Hematopoietic multipotent progenitor cell treated with erythropoietin and hydrocortisone succinate and interleukin-3 and kit ligand, for 15 days (in vitro differentiated cells): ENCODE measurements at places on chromosomes 3 and 15.

DNA sequence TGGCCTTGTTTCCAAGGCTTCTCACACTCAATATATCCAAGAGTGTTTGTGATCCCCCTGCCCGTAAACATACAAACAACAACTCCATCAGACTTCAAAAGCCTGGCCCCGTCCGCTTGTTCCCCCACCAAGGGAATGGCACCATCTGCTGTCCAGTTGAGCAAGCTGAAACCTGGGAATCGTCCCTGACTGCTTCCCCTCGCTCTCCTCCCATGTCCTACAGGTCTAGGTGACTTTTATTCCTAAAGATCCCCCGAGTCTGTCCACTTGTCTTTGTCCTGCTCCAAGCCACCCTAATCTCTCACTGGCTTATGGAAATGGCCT is 27.9 kb upstream of the FAM174B start:
- no peak for DNase-seq

DNA sequence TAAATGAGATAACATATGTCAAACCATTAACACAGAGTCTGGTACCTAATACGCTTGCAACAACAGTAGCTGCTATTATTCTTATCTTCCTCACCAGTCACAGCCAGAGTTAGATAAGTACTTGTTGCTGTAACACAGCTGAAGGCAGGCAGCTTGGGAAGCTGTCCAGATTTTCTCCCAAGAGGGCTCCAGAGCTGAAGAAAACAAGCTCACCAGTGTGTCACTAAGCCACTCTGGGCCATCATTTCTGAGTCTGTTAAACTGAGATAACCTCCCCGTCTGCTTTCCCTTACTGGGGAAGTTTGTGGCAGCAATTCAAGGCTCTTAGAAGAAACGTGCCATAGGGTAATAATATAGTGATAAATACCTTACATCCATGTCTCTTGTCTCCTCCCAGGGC is 226.3 kb downstream of the TAFA4 start:
- no peak for DNase-seq

GRCh38 chr15:66029650-66030049 is 160.4 kb downstream of the RAB11A start:
- DNase-seq, result no peak

DNA sequence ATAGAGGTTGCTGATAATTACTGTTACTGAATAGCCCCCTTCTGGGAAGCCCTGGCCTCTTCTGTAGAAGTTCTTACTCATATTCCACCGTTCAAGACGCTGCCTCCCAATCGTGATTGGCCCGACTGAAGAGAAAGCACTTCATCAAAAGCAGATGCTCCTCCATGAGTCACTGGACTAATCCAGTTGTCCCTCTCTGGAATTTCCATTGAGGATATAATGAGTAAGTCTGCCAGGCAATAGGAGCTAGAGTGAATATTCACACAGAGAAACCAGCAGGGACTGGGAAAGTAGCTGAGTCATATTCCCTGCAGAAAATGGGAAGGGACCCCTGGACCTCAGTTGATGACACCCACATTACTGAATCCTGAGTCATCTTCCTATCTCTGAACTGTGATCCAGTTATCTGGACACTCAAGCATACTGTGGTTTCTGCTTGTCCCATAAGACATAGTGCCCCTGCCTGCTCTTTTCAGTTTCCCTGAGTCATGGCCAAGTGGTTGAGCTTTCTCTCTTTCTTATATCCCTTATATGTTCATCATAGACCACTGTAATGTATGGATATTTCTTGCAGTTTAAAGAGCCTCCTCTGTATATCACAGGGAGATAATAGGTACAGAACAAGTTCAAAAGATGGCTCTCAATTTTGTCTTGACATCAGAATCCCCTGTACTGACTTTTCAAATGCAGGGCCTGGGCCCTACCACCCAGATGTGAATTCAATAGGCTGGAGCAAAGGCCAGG is 151.2 kb upstream of the CDIN1 start:
- DNase-seq, result no peak

DNA sequence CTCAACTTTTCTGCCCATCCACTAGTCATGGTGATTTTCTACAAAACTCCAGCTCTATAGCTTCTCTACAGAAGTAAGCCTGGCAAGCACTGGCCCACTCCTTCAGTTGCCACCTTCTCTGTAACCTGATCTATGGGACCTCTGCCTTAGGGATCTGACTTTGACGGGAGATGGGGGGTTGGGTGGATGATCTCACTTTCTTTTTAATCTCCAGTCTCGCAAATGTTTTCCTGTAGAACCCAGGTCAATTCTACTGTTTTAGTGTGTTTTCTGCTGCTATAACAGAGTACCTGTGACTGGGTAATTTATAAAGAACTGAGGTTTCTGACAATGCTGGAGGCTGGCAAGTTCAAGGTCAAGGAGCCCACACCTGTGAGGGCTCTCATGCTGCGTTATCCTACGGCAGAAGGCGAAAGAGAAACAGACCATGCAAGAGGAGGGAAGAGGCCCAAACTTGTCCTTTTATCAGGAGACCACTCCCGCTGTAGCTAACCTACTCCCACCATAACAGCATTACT is 189.9 kb upstream of the THRB start:
- DNase-seq, result no peak

GRCh38 chr15:63922261-63922904 is 88.6 kb upstream of the HERC1 start:
- DNase-seq, result no peak

DNA sequence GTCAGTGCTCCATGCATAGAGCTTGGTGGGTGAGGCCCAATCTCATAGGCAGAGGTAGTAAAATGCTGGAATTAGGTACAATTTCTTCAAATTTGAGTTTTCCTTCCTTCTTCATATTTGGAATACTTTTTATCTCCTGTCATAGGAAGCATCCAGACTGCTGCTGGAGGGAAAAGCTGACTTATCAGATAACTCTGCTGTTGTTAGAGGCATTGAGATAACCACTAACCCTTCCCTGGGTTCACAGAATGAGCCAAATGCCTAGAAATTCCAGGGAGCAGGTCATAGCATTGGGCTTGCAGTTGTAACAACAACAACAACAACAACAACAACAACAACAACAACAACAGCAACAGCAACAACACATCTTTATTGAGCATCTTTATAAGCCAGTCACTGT is 332.7 kb downstream of the PDCD6IP start:
- no peak for DNase-seq

DNA sequence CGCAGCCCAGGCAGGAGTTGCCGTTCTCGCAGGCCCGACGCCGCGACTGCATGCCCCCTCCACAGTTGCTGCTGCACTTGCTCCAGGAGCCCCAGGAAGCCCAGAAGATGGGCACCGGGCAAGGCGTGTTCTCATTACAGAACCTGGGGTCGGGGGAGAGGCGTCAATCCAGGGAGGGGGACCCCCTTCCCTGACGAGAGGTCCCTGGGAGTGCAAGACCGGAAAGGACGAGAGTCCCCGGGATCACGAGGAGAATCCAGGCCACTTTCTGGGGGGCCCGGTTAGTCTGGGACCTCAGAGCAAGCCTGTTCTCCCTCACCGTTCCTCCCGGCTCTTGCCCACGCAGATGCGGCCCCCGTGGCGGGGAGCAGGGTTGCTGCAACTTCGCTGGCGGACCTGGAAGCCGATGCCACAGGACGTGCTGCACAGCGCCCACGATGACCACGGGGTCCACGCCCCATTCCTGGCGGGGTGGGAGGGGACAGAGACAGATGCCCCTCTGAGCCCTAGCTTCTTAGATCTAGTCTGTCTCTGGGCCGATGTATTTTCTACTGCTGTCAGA is 113.9 kb downstream of the SEMA5B start:
- no peak for DNase-seq

DNA sequence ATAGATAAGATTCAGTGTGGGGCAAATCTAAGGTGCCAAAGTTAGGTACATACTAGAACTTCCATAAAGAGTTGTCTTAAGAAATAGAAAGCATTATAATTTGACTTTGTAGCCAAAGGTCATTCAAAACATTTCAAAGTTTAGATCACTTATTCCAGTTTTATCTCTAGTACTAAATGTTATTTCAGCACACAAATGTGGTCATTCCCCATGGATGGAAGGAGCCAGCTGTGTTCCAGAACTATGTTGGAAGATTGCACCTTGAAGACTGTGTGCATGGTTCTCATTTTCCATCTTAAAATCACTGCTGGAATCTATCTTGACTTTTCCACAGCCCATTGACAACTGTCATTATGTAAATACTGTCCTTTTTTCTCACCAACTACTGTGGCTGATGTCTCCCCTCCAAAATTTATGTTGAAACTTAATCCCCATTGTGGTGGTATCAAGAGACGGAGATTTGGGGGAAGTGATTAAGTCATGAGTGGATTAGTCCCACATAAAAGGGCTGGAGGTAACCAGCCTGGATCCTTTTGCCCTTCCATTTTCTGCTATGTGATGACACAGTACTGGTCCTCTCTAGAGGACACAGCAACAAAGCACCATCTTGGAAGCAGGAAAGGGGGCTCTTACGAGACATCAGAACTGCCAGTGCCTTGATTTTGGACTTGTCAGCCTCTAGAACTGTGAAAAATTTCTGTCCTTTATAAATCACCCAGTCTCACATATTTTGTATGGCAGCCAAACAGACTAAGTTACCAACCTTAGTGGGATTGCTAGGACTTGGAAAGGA is 24.0 kb downstream of the TGFBR2 start:
- no peak for DNase-seq

DNA sequence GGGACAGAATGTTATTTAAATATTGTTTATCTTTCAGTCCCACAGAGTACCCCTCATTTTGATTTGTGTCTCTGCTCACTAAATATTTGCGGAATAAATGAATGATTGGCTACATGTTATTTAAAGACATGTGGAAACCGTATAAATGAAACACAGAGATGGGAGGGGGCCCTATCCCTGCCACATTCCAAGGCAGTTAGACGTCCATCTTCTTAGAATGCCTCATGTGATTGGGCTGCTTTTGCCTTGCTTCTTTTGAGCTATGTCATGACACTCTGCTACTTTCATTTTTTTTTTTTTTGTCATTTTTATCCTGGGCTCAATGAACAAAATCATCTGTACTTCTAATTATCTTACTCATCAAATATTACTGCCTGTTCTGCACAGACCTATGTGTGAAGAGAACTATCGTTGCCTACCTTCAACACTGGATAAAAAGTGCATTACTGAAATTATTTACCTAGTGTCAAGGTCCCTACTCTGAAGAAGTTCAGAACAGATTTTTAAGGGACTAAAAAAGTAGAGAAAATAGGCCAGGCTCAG is 83.9 kb upstream of the FAM98B start:
- no peak for DNase-seq

DNA sequence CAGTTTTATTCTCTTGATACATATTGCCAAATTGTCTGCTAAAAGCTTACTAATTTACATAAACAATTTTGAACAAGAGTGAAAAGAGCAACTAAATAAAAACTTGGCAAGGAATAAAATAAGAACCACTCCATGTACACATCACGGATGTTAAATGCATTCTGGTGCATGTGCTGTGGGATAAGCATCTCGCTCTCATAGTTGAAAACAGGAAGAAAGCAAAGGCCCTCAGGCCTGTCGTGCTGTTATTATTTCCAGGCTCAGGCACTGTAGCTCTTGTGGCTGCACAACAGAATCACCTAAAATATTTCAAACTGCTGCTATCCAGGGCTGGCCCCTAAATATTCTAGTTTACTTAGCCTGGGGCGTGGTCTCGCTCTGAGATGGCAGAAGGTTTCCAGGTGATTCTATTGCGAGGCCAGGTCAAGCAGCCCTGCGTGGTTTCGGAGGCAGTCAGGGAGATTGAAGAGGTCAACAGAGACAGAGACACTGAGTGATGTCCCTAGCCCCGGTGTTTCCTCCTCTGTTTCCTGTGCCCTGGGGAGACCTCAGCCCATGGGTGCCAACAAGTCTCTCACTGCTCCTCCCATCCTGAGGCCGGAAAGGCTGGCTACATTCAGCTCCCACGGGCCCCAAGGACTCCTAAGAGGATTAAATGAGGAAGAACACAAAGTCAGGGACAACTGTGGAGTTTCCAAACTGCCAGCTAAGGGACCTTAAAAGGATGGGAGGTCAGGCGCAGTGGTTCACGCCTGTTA is 18.2 kb upstream of the PDIA5 start:
- no peak for DNase-seq

- no peak for DNase-seq
Measured at GRCh38 chr3:153631102-153631501, 469.1 kb downstream of the RAP2B start.

DNA sequence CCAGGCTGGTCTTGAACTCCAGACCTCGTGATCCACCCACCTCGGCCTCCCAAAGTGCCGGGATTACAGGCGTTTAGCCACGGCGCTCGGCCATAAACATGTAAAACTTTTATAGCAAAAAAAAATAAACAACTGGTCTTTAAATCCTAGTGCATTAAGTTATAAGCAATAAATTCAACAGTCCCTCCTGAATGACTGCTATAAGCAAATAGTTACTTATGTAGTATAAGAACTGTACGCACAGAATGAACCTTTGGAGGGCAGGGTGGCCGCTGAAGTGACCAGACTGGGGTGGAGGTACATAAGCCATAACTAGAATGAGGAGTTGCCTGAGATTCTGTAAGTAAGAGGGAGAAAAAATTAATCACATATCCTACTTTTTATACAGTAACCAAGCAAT is 12.6 kb downstream of the CCDC14 start:
- DNase-seq, result no peak

GRCh38 chr3:29277249-29277648 is 3.6 kb upstream of the RBMS3 start:
- no peak for DNase-seq

- DNase-seq, result no peak
Measured at GRCh38 chr3:23198801-23199200, 4.3 kb upstream of the UBE2E2 start.

GRCh38 chr15:95326431-95327182 is 1003.9 kb upstream of the NR2F2 start:
- no peak for DNase-seq

- no peak for DNase-seq
Measured at GRCh38 chr3:179194931-179195330, 46.8 kb downstream of the PIK3CA start.

GRCh38 chr3:195582947-195583346 is 793 bp downstream of the APOD start:
- no peak for DNase-seq

- no peak for DNase-seq
Measured at GRCh38 chr3:11898611-11899325, 52.1 kb upstream of the TAMM41 start.

DNA sequence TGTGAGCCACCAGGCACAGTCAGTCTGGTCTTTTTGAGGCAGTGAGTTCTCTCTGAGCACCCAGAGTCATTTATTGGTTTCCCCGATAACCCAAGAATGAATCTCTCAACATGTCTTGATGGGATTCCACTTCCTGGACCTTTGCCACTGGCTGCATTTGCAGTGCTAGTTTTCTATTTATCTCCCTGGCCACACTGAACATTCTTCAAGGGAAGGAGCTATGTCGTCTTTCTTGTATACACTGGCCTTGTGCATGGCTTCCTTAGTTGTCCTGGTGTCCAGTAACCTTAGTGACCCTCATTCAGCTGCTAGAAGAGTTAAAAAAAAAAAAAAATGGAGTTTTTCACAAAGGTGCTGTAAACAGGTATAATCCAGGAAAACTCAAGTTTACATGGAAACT is 64.9 kb upstream of the CMTM7 start:
- DNase-seq, result no peak

DNA sequence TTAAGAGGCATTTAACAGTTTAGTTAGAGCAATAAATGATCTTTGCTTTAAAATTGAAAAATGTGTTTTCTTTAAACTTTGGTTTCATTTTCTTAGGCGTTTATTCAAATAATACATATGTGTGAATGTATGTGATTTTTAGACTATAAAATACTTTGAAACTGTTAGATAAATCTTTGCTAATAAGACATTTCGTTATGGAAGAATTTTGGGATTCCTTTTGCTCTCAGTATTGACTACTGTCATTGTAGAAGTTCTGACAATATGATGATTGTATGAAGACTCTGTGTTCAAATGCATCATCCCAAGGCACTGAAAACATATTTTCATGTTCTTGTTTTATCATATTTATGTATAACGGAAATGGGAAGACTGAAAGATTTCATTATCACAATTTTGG is 43.8 kb upstream of the GOLGA8A start:
- DNase-seq, result no peak
